ENCODE measurements at places on chromosomes 2 and 18. TPM values are rescaled to one million over a fixed set of nuclear protein-coding genes. Genes with fewer than 3 reads are reported as not detected.

FOXD4L1 gene
- not detected for polyA plus RNA-seq

C2orf42 gene
- 14.4 TPM for polyA plus RNA-seq

DCDC2C gene
- not detected for polyA plus RNA-seq

DPYSL5 gene
- 10.1 TPM for polyA plus RNA-seq

COLEC11 gene
- polyA plus RNA-seq = 46.8 TPM

TAF1B gene
- polyA plus RNA-seq = 31.0 TPM

RFTN2 gene
- polyA plus RNA-seq = 21.6 TPM

PSTPIP2 gene
- 1.6 TPM for polyA plus RNA-seq

TXNDC2 gene
- polyA plus RNA-seq = not detected

HNRNPA3 gene
- polyA plus RNA-seq = 49.2 TPM

FAM110C gene
- 2.0 TPM for polyA plus RNA-seq

DSC3 gene
- polyA plus RNA-seq = not detected

SETBP1 gene
- 3.5 TPM for polyA plus RNA-seq

CAPN10 gene
- 1.5 TPM for polyA plus RNA-seq

SIGLEC15 gene
- not detected for polyA plus RNA-seq

MAP2 gene
- 87.1 TPM for polyA plus RNA-seq

RND3 gene
- polyA plus RNA-seq = 96.5 TPM

DNAH6 gene
- not detected for polyA plus RNA-seq

TUBB8B gene
- not detected for polyA plus RNA-seq

SELENOI gene
- polyA plus RNA-seq = 19.6 TPM

LRATD1 gene
- 1.2 TPM for polyA plus RNA-seq

IL1RL1 gene
- not detected for polyA plus RNA-seq

TDRD15 gene
- not detected for polyA plus RNA-seq

SKOR2 gene
- 10.3 TPM for polyA plus RNA-seq

IL36RN gene
- polyA plus RNA-seq = not detected

BCL11A gene
- 215 TPM for polyA plus RNA-seq

IL36G gene
- not detected for polyA plus RNA-seq

BOLL gene
- 1.8 TPM for polyA plus RNA-seq

SULT1C2 gene
- polyA plus RNA-seq = not detected
